NCI-H2081 treated with DMSO at 0.1 percent for 48 hours (cell line): ENCODE measurements at places on chromosomes 6 and 20.

GRCh38 chr6:74073429-74073828 lies 377.4 kb downstream of the CD109 start:
- DNase-seq = no peak

GRCh38 chr6:4587171-4587570 lies 189.0 kb upstream of the CDYL start:
- DNase-seq = no peak

DNA sequence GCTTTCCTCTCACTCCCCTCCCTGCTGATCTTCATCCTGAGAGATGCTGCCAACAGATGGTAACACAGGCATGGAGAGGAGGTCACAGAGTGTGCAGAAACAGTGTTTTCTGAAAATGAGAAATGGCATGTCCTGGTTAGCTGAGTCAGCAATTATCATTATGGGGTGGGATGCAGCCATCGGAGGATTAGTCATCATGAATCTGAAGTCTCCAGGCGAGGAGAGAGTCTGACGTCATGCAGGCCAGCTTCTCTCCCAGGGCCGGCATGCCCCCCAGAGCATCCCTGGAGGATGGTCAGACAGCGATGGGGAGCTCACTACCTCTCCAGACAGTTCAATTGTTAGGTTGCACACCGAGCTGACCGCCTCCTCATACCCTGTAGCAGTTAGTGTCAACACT lies 4.7 kb upstream of the GTSF1L start:
- DNase-seq = no peak

DNA sequence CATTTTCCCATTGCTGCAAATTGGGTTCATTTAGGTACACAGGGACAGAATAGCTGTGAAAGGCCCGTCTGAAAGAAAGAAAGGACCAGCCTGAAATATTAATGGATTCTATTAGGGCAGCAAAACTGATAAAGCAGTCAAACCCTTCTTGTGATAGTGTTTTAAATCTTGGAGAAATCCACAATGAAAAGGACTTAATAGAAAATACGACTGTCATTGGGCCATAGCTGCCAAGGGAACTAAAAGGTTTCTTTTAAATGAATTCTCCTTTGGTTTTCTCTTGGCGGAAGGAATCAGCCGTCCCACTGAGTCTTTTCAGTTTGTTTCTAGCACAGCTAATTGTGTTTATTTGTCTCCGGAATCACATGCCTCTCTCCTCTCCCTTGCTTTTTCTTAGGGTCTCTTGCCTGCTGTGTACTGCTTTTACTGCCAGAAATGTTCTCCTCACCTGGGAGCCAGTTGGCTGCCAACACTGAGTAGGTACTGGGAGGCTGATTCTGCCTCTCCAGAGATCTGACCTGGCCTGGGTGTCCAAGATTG lies 11.3 kb downstream of the PAQR8 start:
- DNase-seq = no peak

DNA sequence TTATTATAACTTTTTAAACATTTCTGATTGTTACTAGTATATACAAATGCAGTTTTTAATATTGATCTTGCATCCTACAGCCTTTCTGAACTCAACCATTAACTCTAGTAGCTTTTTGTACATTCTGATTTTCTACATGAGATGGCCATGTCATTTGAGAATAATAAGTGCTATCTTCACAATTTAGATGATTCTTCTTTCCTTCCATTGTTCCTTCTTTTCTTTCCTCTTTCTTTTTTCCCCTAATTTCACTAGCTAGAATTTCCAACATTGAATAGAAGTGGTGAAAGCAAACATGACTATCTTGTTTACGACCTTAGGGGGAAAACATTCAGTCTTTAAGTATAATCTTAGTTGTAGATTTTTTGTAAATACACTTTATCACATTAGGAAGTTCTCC lies 128.2 kb upstream of the PRSS16 start:
- DNase-seq = no peak

- peak; percentile 37 for DNase-seq
Observed at GRCh38 chr20:36919715-36920333, 31.7 kb downstream of the SAMHD1 start.

DNA sequence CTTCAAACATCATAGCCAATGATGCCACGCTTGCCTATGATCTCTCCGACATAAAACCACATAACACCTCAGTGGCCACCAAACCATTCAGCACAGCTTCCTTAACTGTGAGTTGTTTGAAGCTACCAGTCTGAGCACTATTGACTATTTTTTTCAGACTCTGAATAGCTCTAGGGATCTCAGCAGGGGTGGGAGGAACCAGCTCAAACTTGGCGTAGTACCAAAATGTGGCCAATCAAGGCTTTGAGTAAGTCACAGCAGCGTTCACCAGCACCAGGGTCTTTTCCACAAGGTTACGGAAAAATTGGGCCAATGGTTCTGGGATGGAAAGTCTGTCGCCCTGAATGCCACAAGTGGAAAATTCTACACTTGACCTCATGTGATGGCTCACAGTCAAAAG lies 70.6 kb downstream of the SMPDL3A start:
- no peak for DNase-seq

- DNase-seq = no peak
Observed at GRCh38 chr6:116229287-116229913, 24.5 kb downstream of the TSPYL4 start.

DNA sequence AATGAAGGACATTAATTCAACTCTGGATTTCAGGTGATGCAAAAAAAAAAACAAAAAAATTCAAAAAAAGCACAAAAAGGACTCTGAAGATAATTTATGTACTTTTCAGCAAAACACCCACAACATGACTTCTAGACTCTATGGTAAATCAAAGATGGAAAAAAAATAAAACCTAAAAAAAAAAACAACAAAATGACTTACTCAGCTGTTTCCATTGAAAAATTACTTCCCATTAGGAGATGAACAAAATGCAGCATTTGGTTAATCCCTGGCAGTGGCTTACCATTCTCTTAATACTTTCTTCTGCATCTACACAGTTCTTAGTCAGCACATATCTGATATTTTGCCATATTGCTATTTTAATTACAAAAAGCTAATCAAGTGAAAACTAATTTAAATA lies 572.6 kb downstream of the PRKN start:
- no peak for DNase-seq

DNA sequence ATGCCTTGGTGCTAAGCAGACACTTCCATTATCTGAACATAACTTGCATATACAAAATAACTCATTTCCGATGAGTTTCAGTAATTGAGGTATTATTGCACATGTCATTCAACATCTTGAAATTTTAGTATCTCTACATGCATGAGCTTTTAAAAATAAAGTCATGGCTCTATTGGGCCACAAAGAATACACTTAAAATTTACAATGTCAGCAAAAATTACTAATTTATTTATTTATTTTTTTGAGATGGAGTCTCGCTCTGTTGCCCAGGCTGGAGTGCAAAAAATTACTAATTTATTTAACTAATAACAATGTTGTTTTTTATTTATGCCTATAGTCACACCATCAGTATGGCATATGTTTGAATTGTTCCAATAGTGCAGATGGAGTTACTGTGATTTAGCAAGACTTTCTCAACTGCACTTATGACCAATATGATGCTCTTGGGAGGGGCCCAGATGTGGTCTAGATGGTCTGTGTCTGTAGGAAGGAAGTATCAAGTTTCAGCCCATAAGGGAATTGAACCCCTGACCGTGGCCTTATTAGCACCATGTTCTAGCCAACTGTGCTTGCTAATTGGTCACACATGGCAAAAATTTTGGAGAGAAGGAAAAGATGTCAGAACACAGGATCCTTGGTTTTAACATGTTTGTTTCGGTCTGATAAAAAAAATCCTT lies 370.7 kb upstream of the TSHZ2 start:
- no peak for DNase-seq

DNA sequence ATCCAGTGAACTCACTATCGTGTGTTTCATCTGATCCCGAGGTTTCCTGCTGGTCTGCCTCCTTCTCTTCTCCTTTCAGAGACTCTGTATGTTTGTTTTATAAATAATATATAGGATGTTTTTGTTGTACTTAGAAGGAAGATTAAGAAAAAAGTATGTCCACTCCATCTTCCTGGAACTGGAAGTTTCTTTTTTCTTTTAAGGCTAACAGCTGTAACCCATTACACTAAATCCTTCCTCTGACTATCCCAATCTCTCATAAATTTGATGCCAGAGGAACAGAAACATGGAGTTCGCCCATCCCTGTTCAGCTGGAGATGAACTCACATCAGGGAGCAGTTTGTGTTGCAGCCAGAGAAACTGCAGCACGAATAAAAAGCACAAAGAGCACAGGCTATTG lies 20.7 kb downstream of the RIPK1 start:
- no peak for DNase-seq

DNA sequence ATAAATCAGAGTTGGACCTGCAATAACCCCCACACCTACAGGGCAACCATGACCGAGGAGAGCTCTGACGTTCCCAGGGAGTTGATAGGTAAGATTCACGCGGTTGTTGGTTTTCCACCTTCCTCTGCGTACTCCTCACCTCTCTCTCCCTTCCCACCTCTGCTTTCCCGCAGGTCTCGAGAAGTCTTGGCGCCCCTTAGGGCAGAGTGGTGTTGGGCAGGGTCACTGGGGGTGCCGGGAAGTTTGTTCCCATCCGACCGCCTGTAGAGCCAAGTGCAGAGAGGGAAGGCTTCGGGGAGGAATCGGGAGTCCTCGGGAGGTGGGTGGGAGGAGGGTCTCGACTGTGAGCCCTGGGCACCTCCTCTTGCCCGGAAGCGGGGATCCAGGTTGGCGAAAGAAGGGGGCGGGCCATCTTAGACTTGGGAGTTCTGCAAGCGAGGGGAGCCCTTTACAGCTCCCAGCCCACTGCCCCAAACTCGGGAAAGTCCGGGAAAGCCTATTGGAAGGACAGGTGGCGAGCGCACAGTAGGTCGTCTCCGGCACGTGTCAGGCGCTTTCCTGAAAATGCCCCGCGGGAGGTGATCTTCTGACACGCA lies 672 bp downstream of the CARMIL1 start:
- no peak for DNase-seq

- no peak for DNase-seq
Observed at GRCh38 chr20:59269411-59270025, 30.9 kb upstream of the EDN3 start.

DNA sequence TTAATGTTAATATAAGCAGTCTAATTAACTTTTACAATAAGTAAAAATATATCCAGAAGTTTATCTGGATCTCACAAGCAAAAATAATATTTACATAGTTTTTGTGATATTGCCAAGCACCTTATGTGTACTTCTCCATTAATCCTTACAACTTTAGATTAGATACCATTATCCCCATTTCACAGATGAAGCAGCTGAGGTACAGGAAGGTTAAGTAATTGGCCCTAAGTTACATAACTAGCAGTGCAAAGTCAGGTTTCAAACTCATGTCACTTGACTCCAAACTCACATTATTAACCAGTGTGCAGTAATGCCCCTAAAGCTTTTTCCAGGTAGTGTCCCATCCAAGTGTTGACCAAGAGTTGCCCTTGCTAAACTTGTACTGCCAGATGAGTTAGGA lies 248.6 kb upstream of the STXBP5 start:
- no peak for DNase-seq

DNA sequence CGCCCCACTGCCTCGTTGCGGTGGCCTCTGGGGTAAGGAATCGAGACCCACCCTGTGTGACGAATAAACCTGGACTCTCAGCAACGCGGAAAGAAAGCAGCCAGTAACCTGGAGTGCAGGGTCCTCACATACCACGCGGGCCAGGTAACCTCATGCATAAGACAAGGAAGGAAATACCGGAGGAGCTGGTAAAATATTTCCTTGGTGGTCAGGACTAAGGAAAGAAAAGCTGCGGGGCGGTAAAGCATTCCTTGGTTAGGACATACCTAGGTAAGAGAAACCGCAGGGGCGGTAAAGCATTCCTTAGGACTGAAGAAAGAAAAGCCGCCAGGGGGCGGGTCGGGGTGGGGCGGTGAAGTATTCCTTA lies 80.7 kb downstream of the SYTL3 start:
- no peak for DNase-seq
